ENCODE measurements at places on chromosomes 6 and 20.

- no peak for DNase-seq
Observed at GRCh38 chr6:1054653-1055014, 257.3 kb upstream of the FOXQ1 start.

DNA sequence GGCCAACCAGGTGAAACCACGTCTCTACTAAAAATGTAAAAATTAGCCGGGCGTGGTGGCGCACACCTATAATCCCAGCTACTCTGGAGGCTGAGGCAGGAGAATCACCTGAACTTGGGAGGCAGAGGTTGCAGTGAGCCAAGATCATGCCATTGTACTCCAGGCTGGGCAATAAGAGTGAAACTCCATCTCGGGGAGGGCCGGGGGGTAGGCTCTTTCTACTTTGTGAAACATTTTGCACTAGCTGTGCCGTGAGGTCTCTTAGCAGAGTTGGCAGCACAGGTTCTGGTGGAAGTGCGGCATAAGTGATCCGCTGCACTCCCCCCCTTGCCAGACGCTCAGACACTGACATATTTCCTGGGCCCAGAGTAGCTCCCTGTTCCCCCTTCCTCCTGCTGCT lies 24.5 kb downstream of the PSMG4 start:
- no peak for DNase-seq

DNA sequence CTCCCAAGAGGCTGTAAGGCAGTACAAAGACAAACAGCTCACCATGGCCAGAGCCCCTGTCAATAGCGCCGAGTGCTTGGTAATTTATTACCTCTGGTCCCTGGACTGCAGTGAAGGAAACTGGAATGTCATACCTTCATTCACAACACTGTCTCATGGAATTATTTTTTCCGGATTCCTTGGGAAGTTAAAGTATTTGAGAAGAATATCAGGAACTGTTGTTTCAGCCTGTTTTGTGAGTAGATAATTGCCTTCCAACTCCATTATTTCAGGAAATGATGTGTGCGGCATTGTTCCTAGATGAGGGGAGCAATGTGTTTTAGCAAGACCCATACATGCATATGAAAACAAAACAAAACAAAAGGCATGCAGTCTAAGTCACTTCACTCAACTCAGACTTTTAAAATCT lies 64.0 kb downstream of the BLOC1S5 start:
- no peak for DNase-seq

- no peak for DNase-seq
Observed at GRCh38 chr6:18496462-18496861, 109.3 kb downstream of the RNF144B start.

DNA sequence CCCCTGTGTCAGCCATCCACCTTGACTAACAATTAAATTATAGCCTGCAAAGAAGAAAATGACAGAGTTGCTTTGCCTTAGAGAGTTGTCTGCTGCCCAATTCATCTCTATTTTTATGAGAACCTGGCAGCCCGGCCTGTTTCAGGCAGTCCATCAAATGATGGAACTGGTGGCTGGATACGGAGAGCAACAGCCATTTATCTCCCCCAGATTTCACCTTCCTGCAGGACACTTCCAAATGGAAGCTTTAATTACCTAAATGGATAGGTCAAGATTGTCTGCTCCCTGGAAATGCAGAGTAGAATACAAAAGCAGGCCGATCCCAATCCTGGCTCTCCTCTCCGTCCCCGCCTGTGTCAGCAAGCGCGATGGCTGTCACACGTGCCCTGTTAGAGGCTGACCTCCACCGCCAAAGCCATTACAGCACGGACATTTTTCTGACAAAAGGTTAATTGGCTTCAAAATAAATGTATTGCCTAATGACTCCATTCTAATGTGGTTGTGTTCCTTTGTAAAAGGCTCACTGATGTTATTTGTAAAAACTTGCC lies 86.7 kb downstream of the PACRG start:
- no peak for DNase-seq

GRCh38 chr6:138765896-138766655 lies 7.5 kb upstream of the CCDC28A start:
- DNase-seq: peak; percentile 51

DNA sequence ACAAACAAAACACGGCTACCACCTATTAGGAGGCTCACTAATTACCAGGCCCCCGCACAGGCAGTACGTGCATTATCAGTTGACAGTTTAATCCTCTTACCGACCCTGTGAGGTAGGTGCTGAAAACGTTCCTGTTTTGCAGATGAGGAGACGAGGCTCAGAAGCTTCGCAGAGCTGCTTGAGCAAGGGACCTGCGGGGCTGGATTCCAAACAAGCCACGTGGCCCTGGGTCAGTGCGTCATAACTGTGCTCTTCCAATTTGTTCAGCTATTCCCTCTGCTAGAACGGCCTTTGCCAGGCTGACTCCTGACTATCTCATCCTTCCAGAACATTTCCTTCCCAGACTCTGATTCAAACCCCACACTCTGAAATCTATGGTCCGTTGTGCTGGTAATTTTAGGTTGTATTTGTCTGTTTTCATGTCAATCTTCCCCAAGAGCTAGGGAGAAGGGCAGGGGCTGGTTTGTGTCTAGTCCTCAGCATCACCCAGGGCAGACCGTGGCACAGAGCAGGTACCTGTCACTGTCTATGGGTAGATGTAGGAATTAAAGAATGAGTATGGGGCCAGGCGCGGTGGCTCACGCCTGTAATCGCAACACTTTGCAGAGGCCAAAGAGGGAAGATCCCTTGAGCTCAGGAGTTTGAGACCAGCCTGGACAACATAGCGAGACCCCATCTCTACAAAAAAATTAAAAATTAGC lies 28.8 kb upstream of the TLDC2 start:
- no peak for DNase-seq

DNA sequence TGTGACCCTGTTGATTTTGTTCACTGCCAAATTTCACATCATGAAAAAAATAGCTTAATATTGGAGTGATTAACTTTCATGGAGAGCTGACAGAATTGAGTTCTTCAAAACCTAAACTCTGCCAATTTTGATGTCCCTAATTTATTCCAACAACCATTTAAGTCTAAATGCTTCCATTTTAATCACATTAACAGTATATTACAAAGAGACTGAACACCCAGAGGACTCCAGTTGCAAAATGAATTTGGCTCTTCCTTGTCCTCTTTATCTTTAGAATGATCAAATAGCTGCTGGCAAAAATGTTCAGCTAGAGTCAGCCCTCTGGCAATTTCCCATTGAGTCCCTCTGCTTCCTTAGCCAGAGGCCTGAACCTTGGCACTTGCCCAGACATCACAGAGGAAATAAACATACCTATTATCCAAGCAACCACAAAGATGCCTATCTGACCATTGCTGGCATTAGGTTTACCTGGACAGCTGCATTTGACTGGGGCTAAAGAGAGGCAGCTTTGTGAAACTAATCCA lies 299.0 kb upstream of the STXBP5 start:
- DNase-seq: no peak

GRCh38 chr20:10658051-10658823 lies 15.6 kb downstream of the JAG1 start:
- no peak for DNase-seq

- DNase-seq: no peak
Observed at GRCh38 chr6:10587656-10588406, 66.7 kb downstream of the GCNT2 start.

DNA sequence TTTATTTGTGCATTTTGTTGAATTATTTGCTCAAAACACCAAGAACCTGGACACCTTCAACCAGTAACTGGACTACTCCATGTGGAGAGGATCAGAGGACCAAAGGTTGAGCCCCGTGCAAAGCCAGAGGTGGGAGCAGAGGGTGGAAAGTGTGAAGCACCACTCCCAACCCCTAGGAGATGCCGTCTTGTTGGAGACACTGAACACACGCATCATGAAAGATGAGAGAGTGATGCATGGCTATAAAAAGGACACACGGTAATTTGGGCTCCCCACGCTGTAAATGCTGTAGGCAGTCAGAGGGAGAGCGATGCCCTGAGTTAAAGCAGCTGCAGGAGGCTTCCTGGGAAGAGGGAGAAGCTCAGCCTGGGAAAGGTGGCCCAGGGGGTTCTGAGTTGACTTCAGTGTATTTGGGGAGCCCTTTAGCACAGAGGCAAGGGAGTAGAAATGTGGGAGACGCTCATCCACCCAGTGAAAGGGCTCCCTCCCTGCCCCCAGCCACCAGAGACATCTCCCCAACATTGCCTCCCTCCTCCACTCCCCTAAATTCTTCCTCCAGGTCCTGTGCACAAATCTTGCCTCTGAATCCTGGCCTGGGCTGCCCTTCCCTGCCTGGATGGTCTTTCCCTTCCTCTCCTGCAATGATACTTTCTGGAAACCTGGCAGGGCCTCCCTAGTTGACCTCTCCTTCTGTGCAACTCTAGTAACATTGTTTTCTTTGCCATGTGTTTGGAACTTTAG lies 55.8 kb upstream of the IYD start:
- no peak for DNase-seq

DNA sequence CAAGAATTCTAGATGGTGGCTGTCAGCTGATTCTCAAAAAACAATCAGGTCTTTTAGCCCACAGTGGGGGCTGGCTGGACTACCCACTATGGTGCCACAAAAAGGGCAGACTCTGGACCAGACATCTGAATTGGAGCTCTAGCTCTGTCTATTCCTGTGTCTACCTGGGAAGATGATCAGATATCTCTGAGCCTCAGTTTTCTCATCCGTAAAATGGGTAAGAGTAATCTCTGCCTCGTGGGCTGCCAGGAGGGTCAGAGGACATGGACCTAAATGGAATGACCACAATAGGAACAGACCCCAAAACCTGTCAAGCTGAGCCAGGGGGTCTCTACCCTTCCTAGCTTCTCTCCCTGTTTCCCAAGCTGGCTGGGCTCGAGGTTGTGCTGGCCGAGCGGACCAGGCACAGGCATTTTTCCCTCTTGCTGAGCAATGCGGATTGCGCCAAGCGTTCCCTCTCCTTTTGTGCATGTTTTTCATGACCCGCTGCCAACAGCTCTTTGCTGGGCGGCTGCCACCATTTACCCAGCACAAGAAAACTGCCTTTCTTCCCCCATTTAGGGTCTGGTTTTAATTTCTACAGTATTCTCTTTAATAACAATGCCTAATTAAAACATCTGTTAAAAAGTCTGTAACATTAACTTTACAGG lies 74.7 kb upstream of the MAFB start:
- DNase-seq: no peak

- DNase-seq: no peak
Observed at GRCh38 chr6:148274809-148275208, 67.8 kb upstream of the SASH1 start.

DNA sequence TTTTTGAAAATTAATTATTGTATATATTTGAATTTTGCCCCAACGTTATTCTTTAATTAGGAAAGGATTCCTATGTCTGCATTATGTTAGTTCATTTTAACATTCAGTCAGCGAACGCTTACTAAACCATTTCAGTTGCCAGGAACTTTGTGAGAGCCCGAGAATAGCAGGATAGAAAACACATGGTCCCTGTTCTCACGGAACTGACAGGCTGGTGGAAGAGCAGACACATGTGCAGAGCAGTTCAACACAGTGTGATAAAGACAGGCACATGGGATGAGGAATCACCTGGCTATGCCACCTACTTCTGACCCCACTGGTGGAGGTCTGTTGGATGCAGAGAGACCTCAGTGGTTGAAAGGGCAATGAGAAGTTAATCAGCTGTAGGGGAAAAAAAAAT lies 367.2 kb downstream of the EPM2A start:
- DNase-seq: no peak

DNA sequence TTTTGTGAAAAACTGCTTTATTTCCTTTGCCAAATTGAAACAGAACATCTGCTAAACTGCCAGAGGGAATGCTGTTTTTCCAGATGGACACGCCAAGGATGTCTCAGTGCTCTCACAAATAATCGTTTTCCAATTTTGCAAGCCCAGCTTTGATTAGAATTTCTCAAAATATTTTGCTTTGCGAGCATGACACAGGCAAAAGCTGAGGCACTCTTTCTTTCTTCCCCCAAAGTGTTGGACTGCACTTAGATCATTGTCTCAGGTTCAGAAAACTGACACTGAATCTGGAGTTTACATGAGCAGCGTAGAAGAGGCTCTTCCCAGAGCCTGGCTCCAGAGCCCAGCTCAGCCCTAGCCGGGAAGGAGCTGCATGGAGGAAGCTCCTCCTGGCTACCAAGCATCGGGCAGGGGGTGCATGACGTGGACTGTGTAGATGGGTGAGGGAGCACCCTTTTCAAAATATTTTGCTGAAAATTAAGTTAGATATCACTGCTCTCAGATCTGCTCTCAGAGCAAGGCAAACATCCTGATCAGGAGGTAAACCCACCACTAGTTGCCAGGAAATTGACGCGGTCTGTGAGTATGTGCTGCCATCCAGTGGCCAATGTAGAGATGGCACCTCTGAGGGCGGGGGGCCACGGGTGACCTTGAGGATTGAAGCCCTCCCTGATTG lies 107.5 kb downstream of the SLC22A3 start:
- DNase-seq: peak; percentile 81

GRCh38 chr6:89079511-89080234 lies 878 bp upstream of the PNRC1 start:
- DNase-seq: peak; percentile 84

- no peak for DNase-seq
Observed at GRCh38 chr20:23180451-23180921, 94.4 kb upstream of the CD93 start.

- DNase-seq: no peak
Observed at GRCh38 chr20:34546751-34547181, 11.8 kb upstream of the MAP1LC3A start.

DNA sequence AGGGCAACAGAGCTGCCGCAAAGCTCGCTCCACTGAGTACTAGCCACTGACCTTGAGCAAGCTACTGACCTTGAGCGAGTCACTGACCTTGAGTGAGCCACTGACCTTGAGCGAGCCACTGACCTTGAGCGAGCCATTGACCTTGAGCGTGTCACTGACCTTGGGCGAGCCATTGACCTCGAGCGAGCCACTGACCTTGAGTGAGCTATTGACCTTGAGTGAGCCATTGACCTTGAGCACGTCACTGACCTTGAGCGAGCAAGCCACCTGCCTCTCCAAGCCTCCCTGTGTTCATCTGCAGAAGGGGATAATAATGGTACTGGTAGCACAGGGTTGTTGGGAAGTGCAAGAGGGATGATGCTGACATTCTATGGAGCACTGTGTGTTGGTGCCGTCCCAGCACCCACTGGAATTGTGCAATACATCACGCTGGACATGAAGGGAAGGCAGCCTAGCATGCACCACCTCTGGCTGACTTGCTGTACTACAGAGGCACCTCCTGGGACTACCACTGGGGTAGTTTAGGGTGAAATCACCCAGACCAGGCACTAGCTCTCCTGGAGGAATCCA lies 60.2 kb downstream of the CTCFL start:
- DNase-seq: no peak

DNA sequence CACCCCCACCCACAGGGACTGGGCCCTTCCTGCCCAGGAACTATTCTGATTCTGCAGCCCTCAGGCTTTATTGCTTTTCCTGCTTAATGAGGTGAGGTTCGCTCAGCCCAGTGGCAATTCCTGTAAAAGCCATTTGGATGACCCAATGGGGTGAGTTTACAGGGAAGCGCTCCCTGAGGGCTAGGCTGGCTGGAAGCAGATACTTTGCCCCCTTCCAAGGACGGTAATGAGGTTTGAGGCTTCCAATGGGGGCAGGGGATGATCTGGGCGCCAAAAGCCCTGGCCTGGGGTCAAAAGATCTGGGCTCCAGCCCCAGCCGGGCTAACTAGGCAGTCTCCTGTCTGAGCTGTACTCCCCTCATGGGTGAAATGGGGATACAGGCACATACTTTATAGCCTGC lies 41.8 kb downstream of the RIPOR3 start:
- DNase-seq: no peak

All from CD4-positive, alpha-beta T cell treated with Interleukin-17A for 1 hour (primary cell).